ENCODE measurements at places on chromosomes 5 and 9.
A peak's percentile ranks its signal among the peaks of the same experiment; 100 is the strongest.

GRCh38 chr9:129891569-129891968, 56.3 kb downstream of the USP20 start:
- H3K27me3 ChIP-seq, result peaks cover 15% of the 10 kb centered on the region
- H3K4me1 ChIP-seq, result peaks cover 43% of the 10 kb centered on the region
- DNase-seq, result no peak
- H3K4me3 ChIP-seq, result peak overlapping the region; percentile 57
- peaks cover 52% of the 10 kb centered on the region for H3K36me3 ChIP-seq
- H3K27ac ChIP-seq, result peak overlapping the region; percentile 75

- H3K27me3 ChIP-seq, result no peaks in the 10 kb centered on the region
- H3K36me3 ChIP-seq, result no peaks in the 10 kb centered on the region
- no peak for DNase-seq
- H3K27ac ChIP-seq, result no peak overlapping the region
- no peak overlapping the region for H3K4me3 ChIP-seq
- H3K4me1 ChIP-seq, result peaks cover 17% of the 10 kb centered on the region
These were observed 189.8 kb upstream of the TRIM32 start for GRCh38 chr9:116497095-116497890.

DNA sequence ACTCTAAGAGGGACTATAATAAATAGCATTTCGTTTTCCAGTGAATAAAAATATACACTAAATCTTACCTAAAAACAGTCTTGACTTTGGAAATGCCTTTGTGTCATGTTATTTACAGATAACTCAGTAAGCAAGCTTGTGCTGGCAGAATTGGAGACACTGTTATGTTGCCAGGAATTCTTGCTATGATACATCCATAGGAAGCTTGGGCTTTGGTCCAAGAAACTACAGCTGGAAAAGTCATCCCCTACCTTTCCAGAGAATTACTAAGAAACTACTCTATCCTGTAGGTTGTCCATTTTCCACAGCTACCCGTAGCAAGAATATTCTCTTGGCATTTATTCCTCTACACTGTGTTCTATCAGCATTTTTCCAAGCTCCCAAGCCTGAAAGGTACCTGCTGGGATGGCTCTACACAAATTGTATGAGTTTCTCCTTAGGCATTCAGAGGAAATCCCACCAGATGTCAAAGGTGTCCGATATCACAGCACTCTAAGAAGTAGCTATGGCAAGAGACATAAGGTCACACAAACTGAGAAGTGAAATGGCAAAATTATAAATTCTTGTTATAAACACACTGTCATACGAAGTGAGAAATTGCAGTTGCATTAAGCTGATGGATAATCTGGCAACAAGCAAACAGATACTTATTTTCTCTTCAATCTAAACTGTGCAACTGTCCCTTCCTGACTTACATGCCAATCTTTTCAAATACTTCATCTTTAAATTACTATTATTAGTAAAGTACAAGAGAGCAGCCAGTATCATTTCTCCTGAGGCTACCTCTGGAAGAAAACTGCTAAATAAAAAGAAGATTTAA, 68.5 kb downstream of the MCTP1 start:
- H3K27ac ChIP-seq, result no peak overlapping the region
- no peak overlapping the region for H3K4me3 ChIP-seq
- no peaks in the 10 kb centered on the region for H3K4me1 ChIP-seq
- no peak for DNase-seq

GRCh38 chr5:138738399-138738798, 14.8 kb upstream of the CTNNA1 start:
- no peak overlapping the region for H3K4me3 ChIP-seq
- no peaks in the 10 kb centered on the region for H3K36me3 ChIP-seq
- no peak overlapping the region for H3K27ac ChIP-seq
- peaks cover 18% of the 10 kb centered on the region for H3K4me1 ChIP-seq

DNA sequence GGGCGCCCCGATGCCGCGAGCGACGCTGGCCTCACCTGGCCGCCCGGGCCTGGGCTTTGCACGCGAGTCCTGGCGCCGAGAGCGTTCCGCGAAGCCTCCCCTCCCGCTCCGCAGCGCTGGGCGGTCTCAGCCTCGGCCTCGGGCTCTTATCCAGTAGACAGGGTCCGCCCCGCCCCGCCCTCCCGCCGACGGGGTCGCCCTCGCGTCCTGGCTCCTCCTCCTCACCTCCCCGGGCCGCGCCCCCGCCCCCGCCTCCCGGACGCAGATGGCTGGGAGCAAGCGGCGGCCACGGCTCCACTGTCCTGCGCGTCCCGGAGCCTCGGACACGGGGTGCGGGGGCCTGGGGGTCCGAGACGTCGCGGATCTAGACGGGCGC, at the start of gene SLC6A3:
Gene SLC6A3, minus strand, starts transcription at position 128 of the 376 bp plus-strand sequence. CDS start 2,243 bp downstream, outside the sequence.
- no peak within 1 kb of the TSS for H3K4me3 ChIP-seq
- peaks cover 4% of the 10 kb centered on the region for H3K4me1 ChIP-seq
- H3K27me3 ChIP-seq, result peaks cover 20% of the 10 kb centered on the region
- no peak within 1 kb of the TSS for H3K27ac ChIP-seq
- peak; percentile 77 for DNase-seq

GRCh38 chr5:72659726-72660125, 152.5 kb upstream of the ZNF366 start:
- H3K27me3 ChIP-seq, result no peaks in the 10 kb centered on the region
- H3K36me3 ChIP-seq, result no peaks in the 10 kb centered on the region
- no peak overlapping the region for H3K4me3 ChIP-seq
- DNase-seq, result no peak
- H3K4me1 ChIP-seq, result no peaks in the 10 kb centered on the region

GRCh38 chr9:128656416-128657343, at the start of gene DYNC2I2:
DYNC2I2 (minus strand) TSS chr9:128656847; CDS start chr9:128656726, 121 bp downstream.
- peak; percentile 95 for DNase-seq
- peak within 1 kb of the TSS; percentile 100 for H3K27ac ChIP-seq
- peaks cover 5% of the 10 kb centered on the region for H3K36me3 ChIP-seq
- H3K4me3 ChIP-seq, result peak within 1 kb of the TSS; percentile 90
- H3K27me3 ChIP-seq, result peaks cover 2% of the 10 kb centered on the region

- H3K27me3 ChIP-seq, result no peaks in the 10 kb centered on the region
- no peak overlapping the region for H3K27ac ChIP-seq
- H3K36me3 ChIP-seq, result no peaks in the 10 kb centered on the region
- H3K4me3 ChIP-seq, result no peak overlapping the region
- DNase-seq, result no peak
These were observed 53.6 kb downstream of the HMHB1 start for GRCh38 chr5:143865426-143866025.

- no peak overlapping the region for H3K27ac ChIP-seq
- no peaks in the 10 kb centered on the region for H3K27me3 ChIP-seq
- H3K4me1 ChIP-seq, result peaks cover 2% of the 10 kb centered on the region
- no peak for DNase-seq
These were observed 27.5 kb downstream of the CCDC152 start for GRCh38 chr5:42784132-42784531.

DNA sequence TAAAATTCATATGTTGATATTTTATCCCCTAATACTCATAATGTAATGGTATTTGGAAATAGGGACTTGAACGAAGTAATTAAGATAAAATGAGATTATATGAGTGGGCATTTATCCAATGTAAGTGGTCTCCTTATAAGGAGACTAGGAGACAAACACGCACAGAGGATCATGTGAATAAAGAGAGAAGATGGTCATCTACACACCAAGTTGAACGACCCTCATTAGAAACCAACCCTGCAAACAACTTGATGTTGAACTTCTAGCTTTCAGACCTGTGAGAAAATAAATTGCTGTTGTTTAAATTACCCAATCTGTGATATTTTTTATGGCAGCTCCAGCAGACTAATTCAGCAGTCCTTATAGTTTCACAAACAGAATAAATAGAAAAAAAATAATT, 27.5 kb upstream of the SELENOP start:
- no peak overlapping the region for H3K4me3 ChIP-seq
- H3K36me3 ChIP-seq, result no peaks in the 10 kb centered on the region
- no peak overlapping the region for H3K27ac ChIP-seq
- no peak for DNase-seq

DNA sequence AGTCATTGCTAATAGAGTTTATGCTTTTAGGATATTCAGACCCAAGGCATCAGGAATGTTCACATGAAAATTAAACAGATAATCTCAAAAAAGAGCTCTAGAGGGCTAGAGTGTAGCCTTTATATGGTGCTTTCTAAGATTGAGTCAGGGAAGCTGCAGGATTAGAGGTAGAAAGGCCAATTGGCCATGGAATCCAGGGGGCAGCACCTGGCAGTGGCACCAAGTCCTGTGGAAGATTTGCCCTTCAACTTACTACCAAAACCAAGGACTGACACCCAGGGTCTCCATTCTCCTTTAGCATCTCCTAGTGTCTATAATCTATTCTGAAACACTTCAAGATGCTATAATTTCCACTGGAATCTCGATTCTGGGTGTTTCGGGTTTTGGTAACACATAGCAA, 112.4 kb downstream of the ACER2 start:
- H3K27me3 ChIP-seq, result peaks cover 2% of the 10 kb centered on the region
- no peak for DNase-seq
- H3K4me1 ChIP-seq, result peaks cover 2% of the 10 kb centered on the region
- no peaks in the 10 kb centered on the region for H3K36me3 ChIP-seq
- no peak overlapping the region for H3K27ac ChIP-seq

GRCh38 chr9:123568691-123569688, 213.0 kb downstream of the CRB2 start:
- DNase-seq, result no peak
- no peak overlapping the region for H3K27ac ChIP-seq
- H3K27me3 ChIP-seq, result no peaks in the 10 kb centered on the region

DNA sequence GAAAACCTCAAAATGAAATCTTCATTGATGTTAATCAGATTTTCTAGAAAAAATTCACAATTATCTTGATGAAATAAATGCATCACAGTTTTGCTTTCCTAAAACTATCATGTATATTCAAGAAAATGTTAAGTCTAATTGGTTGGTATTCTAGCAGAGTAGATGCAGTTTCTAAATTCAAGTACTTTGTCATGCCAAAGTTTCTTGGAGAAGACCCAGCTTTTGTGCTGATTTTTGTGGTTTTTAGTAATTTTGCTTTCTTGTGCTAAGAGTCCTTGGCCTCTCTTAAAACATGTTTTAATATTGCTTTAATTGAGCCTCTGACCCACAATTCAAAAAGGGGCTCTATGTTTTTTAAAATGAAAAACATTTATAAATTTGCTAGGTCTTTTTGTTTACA, 924.8 kb upstream of the PTPRD start:
- no peaks in the 10 kb centered on the region for H3K27me3 ChIP-seq
- H3K4me1 ChIP-seq, result no peaks in the 10 kb centered on the region
- H3K4me3 ChIP-seq, result no peak overlapping the region

DNA sequence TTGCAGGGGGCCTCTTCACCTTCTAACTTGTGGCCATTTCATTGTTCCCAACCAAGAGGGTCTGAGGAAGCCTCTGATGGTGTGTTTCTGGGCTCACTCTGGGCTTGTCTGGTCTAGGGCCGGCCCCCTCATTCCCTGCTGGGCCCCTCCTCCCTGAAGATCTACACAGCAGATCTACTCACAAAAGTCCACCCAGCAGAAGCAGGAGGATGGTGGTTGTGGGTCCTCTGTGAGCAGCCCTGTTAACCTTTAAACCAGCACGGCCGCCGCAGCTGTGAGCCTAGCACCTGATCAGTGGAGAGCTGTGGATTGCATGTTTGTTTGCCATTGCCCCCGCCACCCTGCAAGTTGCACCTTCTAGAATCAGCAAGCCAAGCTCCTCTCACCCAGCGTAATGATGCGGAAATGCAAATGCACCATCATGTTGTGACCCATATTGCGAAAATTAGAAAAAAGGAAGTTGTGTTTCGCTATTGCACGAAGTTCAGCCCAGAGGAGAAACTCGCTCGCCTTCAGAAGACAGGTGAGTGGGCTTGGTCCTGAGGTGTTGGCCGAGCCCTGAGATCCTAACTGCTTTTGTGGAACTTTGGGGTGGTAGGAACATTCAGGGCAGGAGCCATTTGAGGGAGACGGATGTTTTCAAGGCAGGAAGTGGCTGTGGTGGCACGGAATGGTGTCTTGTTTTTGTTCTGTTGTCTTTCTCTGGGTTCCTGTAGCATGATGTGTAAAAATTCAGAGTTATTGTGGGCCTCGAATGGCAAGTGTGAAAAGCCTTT, 16.7 kb downstream of the FGD3 start:
- no peaks in the 10 kb centered on the region for H3K36me3 ChIP-seq
- H3K27ac ChIP-seq, result peak overlapping the region; percentile 8
- H3K4me1 ChIP-seq, result peaks cover 19% of the 10 kb centered on the region
- peak overlapping the region; percentile 38 for H3K4me3 ChIP-seq

DNA sequence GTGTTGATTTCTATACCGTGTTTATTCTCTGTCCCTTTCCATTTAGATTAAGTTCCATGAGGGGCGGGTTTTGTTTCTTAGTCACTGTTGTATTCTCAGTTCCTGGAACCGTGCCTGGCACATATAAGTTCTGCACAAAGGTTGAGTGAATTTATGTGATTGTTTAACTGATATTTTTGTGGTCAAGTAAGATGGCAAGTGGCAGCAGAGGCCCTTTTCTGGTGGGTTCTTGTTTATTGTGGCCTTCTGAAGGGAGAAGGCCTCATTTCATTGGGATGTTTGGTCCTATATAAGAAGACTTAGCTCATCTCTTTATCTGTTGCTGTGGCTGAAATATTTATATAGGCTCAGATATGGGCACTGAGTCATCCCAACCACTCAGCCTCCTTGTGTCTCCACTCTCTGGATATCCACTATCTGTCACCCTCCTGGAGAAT, 262.5 kb downstream of the PSAT1 start:
- no peak overlapping the region for H3K4me3 ChIP-seq
- no peak for DNase-seq
- H3K36me3 ChIP-seq, result no peaks in the 10 kb centered on the region
- no peaks in the 10 kb centered on the region for H3K4me1 ChIP-seq
- no peaks in the 10 kb centered on the region for H3K27me3 ChIP-seq
- H3K27ac ChIP-seq, result no peak overlapping the region

- H3K4me3 ChIP-seq, result peak overlapping the region; percentile 75
- no peak for DNase-seq
- H3K36me3 ChIP-seq, result no peaks in the 10 kb centered on the region
- H3K4me1 ChIP-seq, result peaks cover 17% of the 10 kb centered on the region
These were observed 724 bp downstream of the NR2F1-AS1 start for GRCh38 chr5:93580063-93580926.

- H3K4me1 ChIP-seq, result peaks cover 8% of the 10 kb centered on the region
- H3K27ac ChIP-seq, result no peak overlapping the region
- H3K36me3 ChIP-seq, result no peaks in the 10 kb centered on the region
- H3K4me3 ChIP-seq, result no peak overlapping the region
- no peak for DNase-seq
- H3K27me3 ChIP-seq, result no peaks in the 10 kb centered on the region
These were observed 369.9 kb downstream of the EFNA5 start for GRCh38 chr5:107300721-107301327.

- no peaks in the 10 kb centered on the region for H3K4me1 ChIP-seq
- H3K4me3 ChIP-seq, result no peak overlapping the region
- H3K27ac ChIP-seq, result no peak overlapping the region
- DNase-seq, result peak; percentile 20
- H3K36me3 ChIP-seq, result no peaks in the 10 kb centered on the region
- peaks cover 5% of the 10 kb centered on the region for H3K27me3 ChIP-seq
These were observed 68.7 kb downstream of the SEMA4D start for GRCh38 chr9:89428901-89429890.

Data from endothelial cell (in vitro differentiated cells).